ENCODE measurements at places on chromosomes 16 and 17.
A peak's percentile ranks its signal among the peaks of the same experiment; 100 is the strongest.

DNA sequence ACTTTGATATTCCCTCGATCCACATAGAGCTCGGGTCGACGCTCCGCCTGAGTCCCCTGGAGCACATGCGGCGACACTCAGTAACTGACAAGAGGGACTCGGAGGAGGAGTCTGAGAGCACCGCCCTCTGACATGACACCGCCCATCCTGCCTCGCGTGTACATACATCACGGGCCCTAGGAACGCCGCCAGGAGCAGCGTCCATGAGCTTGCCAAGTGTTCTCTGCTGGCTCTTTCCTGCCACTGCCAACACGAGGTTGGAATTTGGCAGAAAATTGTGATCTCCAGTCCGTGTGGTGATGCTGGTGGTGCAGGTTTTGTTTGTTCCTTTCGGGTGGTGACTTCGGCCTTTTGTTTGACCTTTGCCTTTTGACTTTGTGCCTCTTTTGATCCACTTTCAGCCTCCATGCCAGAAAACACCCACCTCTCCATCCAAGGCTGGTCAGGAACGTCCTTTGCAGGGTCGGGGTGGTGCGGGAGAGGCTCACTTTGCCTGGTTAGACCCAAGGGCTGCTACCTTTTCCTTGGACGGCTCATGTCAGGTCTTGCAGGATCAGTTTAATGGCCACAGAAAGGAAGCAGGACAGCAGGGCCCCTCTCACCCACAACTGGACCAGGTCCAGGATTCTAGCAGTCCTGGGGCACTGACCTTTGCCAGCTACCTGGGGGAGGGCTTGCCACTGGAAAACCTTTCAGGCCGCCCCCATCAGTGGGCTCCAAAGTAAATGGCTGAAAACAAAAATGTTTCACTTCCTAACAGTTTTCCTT, 27.6 kb downstream of the ELAC2 start:
- no peak for DNase-seq
- H3K4me3 ChIP-seq = no peak overlapping the region
- H3K27ac ChIP-seq = no peak overlapping the region

DNA sequence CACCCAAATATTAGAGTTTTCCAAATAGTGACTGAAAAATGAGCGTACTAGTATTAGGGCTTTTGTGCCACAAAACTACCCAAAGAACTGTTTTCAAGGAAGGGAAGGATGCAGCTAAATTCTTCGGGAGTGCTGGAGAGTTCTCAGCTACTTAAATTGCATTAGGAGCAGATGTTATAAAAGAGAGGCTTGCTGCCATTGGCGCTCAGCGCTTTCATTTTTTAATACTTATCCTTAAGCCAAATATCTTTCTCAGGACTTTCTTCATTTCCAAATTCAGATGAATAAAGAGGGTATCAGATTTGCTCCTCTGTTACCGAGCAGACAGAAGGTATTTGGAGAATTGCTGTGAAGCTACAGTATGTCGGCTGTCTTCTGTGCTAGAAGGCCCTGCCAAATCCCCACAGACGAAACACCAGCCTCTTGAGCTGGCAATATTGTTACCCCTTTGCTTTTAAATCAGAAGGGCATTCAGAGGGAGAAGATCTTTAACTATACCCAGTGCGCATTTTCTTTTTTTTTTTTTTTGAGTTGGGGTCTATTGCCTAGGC, 47.2 kb upstream of the CLEC18A start:
- no peak overlapping the region for H3K4me3 ChIP-seq
- peaks cover 6% of the 10 kb centered on the region for H3K4me1 ChIP-seq
- no peaks in the 10 kb centered on the region for H3K36me3 ChIP-seq

- no peaks in the 10 kb centered on the region for H3K27me3 ChIP-seq
- peak overlapping the region; percentile 11 for H3K27ac ChIP-seq
- no peak overlapping the region for H3K4me3 ChIP-seq
- no peak for DNase-seq
Measured at GRCh38 chr17:83082909-83083367, 3.5 kb downstream of the METRNL start.

- H3K27ac ChIP-seq = no peak overlapping the region
- no peak for DNase-seq
- peak overlapping the region; percentile 53 for H3K4me3 ChIP-seq
- H3K27me3 ChIP-seq = no peaks in the 10 kb centered on the region
- no peaks in the 10 kb centered on the region for H3K36me3 ChIP-seq
- H3K4me1 ChIP-seq = peaks cover 7% of the 10 kb centered on the region
Measured at GRCh38 chr17:73165616-73166404, 1.0 kb downstream of the SSTR2 start.

- DNase-seq = no peak
- no peaks in the 10 kb centered on the region for H3K36me3 ChIP-seq
- no peaks in the 10 kb centered on the region for H3K4me1 ChIP-seq
- H3K27me3 ChIP-seq = no peaks in the 10 kb centered on the region
Measured at GRCh38 chr16:74113545-74113944, 183.1 kb upstream of the PSMD7 start.

DNA sequence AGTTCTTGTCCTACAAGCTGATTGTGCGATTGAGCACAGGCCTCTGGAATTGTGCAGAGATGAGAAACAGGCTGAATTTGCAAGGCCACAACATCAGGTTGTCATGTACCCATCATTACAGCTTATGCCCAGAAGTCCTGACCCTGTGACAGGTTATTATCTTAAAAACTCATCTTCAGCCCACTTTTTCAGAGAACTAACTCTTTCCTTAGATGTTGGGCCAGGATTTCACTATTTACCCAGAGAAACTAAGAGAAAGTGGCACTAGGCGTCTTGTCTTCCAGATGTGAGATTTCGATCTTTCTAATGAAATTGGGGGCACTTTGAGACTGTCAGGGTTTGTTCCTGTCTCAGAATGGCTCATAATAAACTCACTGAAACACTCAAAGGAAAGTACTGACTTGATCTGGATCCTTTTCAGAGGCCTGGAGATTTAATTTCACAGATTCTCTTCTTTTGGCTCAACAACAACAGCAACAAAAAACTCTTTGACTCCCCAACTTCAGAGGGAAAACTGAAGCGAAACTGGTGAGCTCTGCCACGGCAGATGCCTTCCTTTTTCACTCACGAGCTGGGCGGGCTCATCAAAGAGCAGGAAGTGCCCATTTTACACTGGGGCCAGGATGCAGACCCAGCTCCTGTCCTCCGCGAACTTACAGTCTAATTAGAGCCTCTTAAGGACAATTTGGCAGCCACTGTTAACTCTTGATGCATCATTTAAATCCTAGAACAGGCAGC, 17.7 kb upstream of the SLC12A3 start:
- no peaks in the 10 kb centered on the region for H3K27me3 ChIP-seq
- peak overlapping the region; percentile 74 for H3K27ac ChIP-seq
- DNase-seq = no peak
- no peak overlapping the region for H3K4me3 ChIP-seq

DNA sequence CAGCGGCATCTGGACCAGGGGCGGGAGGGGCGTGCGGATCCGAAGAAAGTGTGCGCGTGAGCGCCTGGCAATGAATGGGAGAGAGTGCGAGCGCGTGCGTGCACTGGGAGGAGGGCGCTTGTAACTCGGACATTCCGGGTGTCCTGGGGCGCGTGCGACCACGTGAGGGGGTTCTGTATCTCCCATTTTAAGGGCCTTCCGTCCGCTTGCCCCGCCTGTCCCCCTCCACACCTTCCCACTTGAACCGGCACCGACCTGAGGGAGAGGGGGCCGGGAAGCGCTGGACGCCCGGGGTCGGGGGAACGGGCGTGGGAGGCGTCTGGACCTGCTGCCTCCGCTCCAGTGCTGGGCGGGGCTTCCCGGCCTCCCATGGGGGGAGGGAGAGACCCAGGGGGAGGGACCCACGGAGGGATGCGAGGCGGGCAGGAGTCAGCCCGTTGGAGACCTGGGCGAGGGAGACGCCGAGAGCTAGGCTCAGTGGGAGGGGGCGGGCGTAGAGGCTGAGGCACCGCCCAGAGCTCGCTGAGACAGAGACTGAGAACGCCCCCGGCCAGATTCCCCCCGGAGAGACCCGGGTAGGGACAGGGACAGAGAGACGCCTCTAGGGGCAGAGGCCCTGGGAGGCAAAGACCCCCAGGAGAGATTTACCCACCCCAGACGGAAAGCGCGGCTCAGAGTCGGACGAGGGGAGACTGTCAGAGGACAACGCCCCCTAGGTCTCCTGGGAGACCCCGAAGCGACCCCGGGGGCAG, at the start of gene KREMEN2:
KREMEN2 (plus strand) TSS at position 553 of the 752 bp plus-strand sequence. CDS start 246 bp downstream, outside the sequence.
- DNase-seq = no peak
- H3K4me1 ChIP-seq = peaks cover 19% of the 10 kb centered on the region
- H3K27me3 ChIP-seq = no peaks in the 10 kb centered on the region
- peak within 1 kb of the TSS; percentile 38 for H3K4me3 ChIP-seq
- H3K27ac ChIP-seq = no peak within 1 kb of the TSS

DNA sequence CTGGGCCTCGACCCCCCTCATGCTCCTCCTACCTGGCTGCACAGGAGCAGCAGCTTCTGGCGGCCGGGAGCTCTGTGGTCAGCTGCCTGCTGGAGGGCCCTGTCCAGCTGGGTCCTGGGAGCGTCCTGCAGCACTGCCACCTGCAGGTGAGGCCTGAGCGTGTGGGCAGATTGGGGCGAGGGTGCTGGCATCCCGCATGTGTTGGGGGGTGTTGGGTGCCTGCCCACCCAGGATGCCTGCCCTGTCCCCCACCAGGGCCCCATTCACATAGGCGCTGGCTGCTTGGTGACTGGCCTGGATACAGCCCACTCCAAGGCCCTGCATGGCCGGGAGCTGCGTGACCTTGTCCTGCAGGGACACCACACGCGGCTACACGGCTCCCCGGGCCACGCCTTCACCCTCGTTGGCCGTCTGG, 16.5 kb downstream of the FCSK start:
- peak; percentile 70 for DNase-seq
- H3K27ac ChIP-seq = no peak overlapping the region
- no peaks in the 10 kb centered on the region for H3K36me3 ChIP-seq
- H3K27me3 ChIP-seq = no peaks in the 10 kb centered on the region
- no peaks in the 10 kb centered on the region for H3K4me1 ChIP-seq

DNA sequence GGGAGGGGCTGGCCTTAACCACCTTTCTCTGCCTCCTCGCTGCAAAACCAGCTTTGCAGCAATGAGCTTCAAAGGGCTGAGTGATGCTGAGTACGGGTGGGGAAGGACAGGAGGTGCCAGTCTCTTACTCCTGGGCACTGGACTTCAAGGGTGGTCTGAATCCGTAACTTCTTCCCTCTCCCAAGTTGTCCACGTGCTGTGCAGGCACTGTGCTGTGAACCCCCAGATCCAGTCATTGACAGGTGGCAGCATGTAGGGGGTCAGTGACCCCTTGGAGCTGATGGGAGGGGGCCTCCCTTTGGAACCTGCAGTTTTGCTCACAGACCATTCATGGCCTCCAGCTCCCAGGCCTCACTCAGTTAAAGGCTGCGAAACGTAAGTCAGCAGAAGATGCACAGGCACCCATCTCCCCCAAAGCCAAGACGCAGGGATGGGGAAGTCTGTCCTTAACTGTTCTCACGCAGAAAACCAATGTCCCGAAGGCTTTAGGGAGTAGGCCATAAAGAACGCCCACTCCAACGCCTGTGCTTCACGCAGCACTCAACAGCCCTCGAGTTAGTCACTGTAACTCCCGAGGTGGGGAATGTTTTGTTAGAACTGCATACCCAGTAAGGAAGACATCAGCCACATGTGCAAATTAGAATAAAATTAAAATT, 7.9 kb downstream of the LITAFD start:
- peaks cover 27% of the 10 kb centered on the region for H3K4me1 ChIP-seq
- H3K36me3 ChIP-seq = no peaks in the 10 kb centered on the region
- H3K27ac ChIP-seq = no peak overlapping the region
- H3K27me3 ChIP-seq = no peaks in the 10 kb centered on the region

DNA sequence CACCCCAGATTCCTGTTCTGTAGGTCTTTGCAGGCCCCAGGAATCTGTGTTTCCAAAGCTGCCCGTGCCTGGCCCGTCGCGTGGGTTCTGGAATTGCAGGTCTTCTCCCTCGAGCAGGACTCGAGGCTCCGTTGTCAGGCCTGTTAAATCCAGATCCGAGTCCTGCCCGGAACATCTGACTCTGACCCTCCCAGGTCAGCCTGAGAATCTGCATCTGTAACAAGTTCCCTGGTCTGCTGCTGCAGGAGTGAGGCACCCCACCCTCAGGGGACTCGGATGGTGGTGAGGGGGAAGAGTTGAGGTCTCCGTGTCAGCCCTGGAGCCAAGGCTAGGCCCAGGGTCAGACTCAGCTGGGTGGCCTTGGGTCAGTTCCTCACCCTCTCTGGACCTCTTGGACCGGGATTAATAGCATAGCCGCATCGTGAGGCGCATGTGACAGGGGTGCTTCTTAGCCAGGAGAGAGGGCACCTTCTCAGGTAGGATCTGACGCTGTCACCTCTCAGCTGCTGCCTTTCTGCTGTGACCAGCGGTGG, 8.8 kb downstream of the SPIRE2 start:
- H3K27ac ChIP-seq = no peak overlapping the region
- H3K4me1 ChIP-seq = no peaks in the 10 kb centered on the region
- H3K4me3 ChIP-seq = no peak overlapping the region
- H3K36me3 ChIP-seq = no peaks in the 10 kb centered on the region
- DNase-seq = no peak

DNA sequence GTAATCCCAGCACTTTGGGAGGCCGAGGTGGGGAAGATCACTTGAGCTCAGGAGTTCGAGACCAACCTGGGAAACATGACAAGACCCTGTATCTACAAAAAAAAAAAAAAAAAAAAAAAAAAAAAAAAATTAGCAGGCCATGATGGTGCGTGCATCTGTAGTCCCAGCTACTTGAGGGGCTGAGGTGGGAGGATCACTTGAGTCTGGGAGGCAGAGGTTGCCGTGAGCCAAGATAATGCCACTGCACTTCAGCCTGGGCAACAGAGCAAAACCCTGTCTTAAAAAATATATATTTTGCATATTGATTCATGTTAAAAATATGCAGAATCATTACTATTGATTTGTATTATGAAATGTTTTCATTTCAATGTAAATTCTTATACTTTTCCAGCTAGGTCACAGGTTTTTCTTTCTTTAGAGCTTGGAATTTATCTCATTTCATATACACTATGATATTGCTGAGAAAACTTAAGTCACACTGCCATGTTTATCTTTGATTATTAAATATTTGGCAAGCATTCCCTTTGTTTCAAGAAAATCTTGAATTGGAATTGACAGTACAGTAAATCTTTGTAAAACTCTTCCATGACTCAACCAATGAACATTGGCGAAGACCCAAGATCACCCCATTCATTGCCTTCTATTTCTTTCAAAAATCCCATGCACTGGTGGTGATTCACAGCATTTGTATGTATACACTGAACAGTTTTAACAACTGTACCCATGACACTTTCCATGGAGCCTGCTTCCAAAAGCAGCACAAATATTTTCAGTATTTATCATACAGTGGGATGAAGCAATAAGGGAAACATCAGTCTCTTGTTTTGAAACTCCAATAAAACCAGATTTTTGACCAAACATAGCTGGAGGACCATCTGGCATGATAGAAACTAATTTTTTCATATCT, 83.5 kb upstream of the TNRC6A start:
- no peaks in the 10 kb centered on the region for H3K27me3 ChIP-seq
- H3K4me3 ChIP-seq = no peak overlapping the region
- no peak for DNase-seq

GRCh38 chr16:89708481-89708931, 7.0 kb upstream of the SPATA2L start:
- H3K27ac ChIP-seq = no peak overlapping the region
- no peak overlapping the region for H3K4me3 ChIP-seq
- H3K36me3 ChIP-seq = no peaks in the 10 kb centered on the region
- H3K27me3 ChIP-seq = no peaks in the 10 kb centered on the region

DNA sequence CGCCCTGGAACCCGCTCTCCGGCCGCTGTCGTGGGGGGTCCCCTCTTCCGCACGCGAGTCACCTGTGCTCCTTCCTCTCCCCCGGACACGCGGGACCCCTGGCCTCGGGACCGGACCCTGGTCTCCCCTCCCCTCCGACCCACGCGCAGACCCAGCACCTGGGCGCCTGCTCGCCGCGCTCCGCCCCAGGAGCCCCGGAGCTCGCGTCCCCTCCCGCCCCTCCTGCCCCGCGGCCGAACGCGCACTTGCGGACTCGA, 762 bp downstream of the RAB40B start:
- peak overlapping the region; percentile 73 for H3K4me3 ChIP-seq
- no peak for DNase-seq
- peaks cover 4% of the 10 kb centered on the region for H3K4me1 ChIP-seq
- no peaks in the 10 kb centered on the region for H3K36me3 ChIP-seq
- no peak overlapping the region for H3K27ac ChIP-seq
- no peaks in the 10 kb centered on the region for H3K27me3 ChIP-seq

Measured in testis (tissue), 5 donors.